HT1080 (cell line): ENCODE measurements at places on chromosomes 6 and 20.

GRCh38 chr6:38593998-38594665 lies 45.6 kb downstream of the BTBD9 start:
- DNase-seq, result no peak

DNA sequence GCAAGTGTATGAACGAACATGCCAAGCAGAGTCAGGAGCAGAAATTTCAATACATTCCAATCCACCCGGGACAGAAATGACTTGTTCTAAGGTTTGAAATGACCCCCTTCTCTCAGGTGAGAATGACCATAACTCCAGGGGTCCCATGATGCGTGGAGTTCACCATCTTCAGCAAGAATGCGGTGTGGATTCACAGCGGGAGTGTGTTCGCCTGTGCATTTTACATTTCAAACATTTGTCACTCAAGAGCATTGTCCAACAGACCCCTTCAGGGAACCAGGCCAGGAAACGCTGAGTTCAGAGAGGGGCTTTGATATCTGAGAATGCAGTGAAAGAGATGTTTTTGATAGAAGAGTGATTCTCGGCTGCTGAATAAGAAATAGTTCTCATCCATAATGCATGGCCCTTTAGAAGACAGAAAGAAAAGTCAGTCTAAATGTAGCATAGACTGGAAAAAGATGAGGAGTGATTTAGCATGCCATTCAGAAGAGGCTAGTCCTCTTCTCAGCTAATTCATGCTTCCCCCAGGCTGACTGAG lies 200.3 kb upstream of the KCNG1 start:
- DNase-seq, result no peak

GRCh38 chr6:159220093-159220492 lies 50.9 kb downstream of the FNDC1 start:
- no peak for DNase-seq

- DNase-seq, result no peak
Observed at GRCh38 chr6:75581231-75581630, 20.4 kb upstream of the SENP6 start.

DNA sequence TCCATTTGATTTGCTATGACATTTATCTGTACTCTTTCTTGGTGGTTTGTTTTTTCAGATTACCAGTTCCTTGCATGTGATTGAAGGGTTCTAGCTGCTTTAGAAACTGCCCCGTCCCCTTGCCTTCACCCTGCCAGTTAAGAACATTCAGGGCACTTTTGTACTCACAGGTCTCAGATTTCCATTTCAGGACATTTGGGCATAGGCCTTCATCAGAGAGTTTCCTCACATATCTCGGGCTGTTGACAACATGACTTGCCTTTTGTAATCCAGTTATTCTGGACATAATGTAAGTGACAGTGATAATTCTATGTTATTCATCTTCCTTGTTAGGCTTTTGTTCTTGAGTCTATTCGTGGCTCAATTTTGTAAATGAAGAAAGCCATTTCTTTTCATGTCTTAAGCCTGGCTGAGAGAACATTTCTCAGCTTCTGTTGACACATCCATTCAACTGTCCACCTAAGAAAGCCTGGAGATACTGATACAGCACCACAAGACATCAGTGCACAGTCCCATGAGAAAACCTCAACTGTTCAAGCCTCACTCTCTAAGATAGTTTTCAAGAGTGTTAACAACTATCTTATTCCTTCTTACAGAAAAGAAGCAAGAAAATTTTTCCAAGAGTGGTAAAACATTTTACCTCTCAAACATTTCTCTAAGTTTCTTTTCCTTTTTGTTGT lies 209.3 kb upstream of the SGK1 start:
- DNase-seq, result no peak

GRCh38 chr20:40848096-40848495 lies 159.1 kb upstream of the MAFB start:
- DNase-seq, result no peak

DNA sequence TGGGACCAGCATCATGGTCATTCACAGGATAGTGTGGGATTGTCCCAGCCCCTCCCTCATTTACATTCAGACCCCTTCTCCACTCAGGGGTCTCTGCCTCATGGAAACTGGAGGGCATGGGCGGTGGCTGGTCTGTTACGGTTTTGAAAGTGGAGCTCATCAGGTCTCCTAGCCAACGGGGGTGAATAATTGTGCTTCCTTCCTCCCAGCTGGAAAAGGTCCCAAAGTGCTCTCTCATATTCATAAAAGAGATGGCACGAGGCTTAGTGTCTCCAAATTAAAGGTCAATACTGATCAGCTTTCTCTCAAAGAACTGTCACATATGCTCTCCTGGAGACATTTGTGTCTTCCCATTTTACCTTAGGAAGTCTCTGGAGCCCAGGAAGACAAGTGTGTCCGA lies 19.9 kb downstream of the JARID2 start:
- no peak for DNase-seq

- DNase-seq, result peak; percentile 8
Observed at GRCh38 chr20:13996265-13996664, 949 bp downstream of the MACROD2 start.

DNA sequence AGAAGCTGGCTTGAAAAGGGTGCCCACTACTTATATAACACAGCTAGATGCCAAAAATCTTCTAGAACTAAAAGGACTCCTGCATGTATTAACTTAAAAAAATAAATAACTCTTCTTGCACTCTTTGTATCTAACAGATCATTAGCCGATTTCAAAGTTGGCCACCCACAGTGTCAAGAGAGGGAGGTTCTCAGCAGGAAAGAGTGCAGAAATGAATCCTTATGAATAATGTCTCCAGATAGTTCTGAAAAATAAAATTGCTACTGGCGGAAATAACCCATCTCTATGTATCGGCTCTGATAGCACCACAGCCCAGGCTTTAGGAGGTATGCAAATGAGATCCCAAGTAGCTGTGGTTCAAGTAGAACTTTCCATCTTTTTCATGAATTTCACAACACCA lies 232.7 kb downstream of the PHF3 start:
- DNase-seq, result no peak

GRCh38 chr20:1376408-1377270 lies 16.2 kb downstream of the FKBP1A start:
- no peak for DNase-seq

DNA sequence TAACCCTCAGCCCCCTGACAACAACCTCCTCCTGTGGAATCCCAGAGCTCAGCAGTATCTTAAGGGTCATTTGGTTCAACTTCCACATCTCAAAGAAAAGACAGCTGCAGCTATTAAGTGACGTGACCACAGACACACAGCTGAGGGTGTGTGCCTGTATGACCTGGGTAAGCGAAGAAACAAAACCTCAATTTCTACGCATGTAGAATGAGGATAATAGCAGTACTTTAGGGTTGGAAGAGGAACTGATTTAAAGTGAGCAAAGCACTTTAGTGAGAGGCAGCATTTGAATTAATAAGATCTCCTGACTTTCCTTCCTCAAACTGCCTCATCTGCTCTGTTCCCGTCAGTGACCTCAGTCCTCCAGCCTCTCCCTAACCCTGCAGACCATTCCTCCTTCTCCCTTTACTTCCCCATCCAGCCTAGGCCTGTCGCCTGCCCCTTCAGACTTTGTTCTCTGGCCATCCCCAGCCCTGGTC lies 6.8 kb upstream of the ARMC2 start:
- DNase-seq, result no peak

GRCh38 chr6:141552031-141552430 lies 580.7 kb upstream of the GJE1 start:
- no peak for DNase-seq

DNA sequence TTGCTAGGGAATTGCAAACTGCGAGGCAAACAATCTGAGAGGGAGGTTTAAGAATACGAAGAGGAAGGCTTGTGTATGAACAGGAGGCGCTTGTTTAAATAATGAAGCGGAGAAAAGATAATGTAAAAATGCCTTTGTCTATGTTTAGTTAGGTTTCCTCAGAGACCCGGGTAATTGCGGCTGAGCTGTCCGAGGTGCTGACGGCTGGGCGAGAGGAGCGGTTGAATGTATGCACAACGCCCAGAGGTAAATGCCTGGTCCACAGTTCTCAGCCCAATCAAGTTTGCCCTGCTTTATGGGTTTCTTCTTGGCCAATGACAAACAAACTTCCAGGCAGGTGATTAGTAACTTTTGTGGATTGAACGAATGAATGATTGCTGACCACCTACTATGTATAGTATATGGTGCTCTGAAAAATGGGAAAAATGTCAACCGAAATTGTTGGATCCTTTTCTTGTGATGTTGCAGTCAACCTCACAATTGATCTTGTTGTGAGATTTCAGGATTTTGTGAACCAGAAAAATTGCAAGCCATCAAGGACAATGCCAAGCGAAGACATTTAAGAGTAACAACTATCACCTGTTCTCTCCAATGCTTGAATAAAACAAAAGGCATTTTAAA lies 38.3 kb upstream of the SLC32A1 start:
- DNase-seq, result peak; percentile 39

GRCh38 chr6:15444081-15444731 lies 198.3 kb downstream of the JARID2 start:
- no peak for DNase-seq

DNA sequence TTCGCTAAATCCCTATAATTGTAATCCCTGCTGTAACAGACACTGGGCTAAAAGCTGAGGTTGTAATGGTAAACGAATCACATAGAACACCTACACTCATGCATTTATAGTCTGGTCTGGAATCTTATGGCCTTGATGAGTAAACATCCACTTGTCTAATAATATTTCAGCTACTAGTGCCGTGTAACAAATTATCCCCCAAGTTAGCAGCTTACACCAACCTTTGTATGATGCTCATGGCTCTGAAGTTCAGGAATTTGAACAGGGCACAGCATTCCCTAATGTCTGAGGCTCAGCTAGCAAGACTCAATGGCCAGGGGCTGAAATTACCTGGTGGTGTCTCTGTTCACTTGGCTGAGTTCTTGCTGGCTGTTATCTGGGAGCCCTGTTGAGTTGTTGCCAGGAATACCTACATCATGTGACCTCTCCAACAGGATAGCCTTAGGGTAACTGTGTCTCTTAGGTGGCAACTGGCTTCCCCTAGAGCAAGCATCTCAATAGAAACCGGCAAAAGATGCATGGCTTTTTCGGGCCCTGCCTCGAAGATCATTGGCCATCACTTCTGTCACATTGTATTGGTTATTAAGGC lies 100.9 kb upstream of the TMEM170B start:
- no peak for DNase-seq

DNA sequence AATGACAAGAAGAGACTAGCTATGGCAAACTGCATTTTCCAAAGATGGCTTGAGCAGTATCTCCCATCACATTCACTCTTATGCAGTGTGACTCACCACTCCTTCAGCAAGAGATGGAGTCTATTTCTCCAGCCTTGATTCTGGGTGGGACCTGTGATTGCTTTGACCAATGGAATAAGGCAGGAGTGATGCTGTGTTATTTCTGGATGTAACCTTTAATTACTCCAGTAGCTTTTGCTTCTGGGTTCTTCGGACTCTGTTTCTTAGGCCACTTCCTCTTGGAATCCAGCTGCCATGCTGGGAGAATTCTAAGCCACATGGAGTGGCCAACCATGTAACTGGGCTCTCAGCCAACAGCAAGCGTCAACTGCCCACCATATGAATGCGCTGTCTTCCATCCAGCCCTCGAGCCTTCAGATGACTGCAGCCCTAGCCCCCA lies 50.7 kb downstream of the TGM2 start:
- peak; percentile 64 for DNase-seq

- no peak for DNase-seq
Observed at GRCh38 chr20:6637160-6637579, 130.3 kb upstream of the BMP2 start.

DNA sequence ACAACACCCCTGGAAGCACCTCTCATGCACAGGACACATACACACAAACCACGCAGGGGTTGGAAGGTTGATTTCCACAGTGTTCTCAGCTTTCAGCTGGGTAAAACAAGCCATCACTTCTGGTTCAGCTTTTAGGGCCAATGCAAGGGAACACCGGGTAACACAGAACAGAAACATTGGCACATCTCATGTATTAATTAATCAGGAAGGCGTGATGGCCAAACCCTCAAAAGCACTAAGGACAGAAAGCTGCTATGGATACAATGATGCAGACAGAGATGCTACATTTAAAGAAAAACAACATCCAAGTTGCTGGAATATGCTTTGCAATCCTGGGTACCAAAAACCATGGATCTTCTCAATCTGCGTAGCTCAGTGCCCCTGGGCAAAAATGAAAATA lies 104.3 kb upstream of the BEND6 start:
- DNase-seq, result no peak

DNA sequence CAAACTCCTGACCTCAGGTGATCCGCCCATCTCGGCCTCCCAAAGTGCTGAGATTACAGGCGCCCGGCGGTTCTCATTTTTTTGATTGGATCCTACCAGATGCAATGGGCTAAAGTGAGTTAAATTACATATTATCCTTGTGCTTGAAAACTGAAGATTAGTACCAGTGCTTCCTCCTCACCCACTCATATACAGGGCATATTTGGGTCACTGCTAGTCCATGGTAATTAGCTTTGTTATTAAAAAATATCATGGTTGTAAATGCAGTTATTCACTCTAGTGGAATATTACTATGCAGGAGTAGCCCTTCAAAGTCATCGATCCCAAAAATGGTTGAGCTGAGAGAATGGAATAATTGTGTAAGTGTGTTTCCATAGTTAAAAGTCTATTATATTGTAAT lies 26.5 kb downstream of the ZNF292 start:
- no peak for DNase-seq

- no peak for DNase-seq
Observed at GRCh38 chr20:39853050-39853449, 836.0 kb downstream of the MAFB start.

GRCh38 chr6:88142297-88142668 lies 23.9 kb downstream of the CNR1 start:
- no peak for DNase-seq

GRCh38 chr6:16473184-16473907 lies 235.0 kb downstream of the GMPR start:
- DNase-seq, result no peak
